ENCODE measurements at places on chromosomes 7 and 10.
A peak's percentile ranks its signal among the peaks of the same experiment; 100 is the strongest.

DNA sequence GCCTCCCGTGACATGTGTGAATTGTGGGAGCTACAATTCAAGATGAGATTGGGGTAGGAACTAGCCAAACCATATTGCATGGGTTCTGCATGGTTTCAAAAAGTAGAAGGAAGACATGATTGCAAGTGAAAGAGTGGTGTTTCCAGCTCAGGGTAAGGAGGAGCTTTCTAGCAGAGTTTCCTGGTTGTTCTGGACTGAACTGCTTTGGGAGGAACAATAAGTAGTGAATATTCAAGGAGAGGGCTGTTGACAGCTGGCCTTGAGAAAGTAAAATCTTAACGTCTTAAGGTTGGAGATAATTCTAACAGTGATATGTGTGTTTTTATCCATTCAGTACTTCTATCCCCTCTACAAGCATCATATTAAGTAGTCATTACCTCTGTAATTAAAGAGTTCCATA lies 62.2 kb upstream of the PRKG1 start:
- no peak for DNase-seq

- no peak for DNase-seq
These were observed 59.6 kb upstream of the FAM180A start for GRCh38 chr7:135808206-135808605.

- no peak for DNase-seq
These were observed 77.7 kb upstream of the FAM3C start for GRCh38 chr7:121473645-121474300.

DNA sequence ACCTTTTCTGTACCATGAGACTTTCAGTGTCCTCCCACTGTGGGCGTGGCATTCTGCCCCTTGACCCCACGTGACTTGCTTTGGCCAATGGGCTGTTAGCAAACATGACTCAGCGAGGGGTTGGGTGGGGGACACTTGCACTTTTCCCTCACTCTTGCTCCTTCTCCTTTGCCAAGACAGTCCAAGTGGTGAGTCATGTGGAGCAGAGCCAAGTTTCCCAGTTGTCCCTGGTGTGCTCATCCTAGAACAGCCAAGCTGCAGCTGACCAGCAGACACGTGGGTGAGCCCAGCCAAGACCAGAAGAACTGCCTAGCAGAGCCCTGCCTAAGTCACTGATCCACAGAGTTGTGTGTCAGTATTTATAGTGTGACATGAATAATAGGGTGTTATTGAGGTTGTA lies 82.8 kb upstream of the CPXM2 start:
- DNase-seq, result no peak

DNA sequence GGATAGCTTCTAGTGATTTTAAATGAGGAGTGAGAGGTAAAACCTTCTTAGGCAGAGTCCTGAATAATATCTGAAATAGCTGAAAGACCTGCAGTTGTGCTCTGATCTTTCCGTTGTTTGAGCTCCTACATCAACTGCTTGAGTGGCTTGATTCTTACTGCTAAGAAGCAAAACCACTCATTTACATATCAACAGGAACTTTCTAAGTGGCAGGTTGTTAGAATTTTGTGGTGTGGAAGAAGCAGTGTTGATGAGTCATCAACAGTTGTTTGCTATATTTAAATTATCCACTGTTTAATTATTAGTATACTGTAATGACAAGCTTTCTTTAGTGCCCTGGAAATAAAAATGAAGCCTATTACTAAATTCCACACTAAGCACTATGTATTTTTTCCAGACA lies 689.5 kb downstream of the DNAJB9 start:
- no peak for DNase-seq

- no peak for DNase-seq
These were observed 7.2 kb downstream of the TNPO3 start for GRCh38 chr7:129047761-129048160.

GRCh38 chr7:138949421-138950088 lies 31.6 kb downstream of the KIAA1549 start:
- no peak for DNase-seq

GRCh38 chr7:26307226-26307625 lies 15.6 kb downstream of the SNX10 start:
- no peak for DNase-seq

DNA sequence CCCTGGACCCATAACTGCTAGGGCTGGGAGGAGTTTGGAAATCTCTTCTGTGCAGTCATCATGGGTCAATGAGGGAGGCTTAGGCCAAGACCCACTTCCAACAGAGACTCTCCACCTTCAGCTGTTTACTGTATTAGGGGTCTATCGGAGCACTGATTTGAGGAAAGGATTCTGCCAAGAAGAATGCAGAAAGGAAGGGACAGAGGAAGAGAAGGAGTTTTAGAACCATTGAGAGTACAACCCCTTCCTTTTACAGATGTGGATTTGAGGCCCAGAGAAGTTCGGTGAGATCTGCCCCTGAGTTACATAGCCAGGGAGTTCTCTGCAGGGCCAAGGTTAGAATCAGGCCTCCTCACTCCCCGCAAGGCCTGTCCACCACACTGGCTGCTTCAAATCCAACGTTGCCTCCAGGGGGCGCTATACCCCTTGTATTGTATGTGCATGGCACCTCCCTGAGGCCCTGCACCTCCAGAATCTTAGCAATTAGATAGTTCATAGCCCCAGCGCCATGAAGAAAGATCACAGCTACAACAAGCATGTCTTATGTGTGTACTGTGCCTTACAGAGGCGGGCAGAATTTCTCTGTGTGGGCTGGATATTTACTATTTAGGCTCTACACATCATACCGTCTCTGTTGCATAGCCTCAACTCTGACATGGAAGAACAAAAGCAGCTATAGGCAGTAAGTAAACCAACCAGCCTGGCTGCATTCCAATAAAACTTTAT lies 246.8 kb downstream of the SKIDA1 start:
- DNase-seq, result no peak

- no peak for DNase-seq
These were observed 743 bp downstream of the RBM17 start for GRCh38 chr10:6089334-6090219.

- DNase-seq, result peak; percentile 32
These were observed at the start of gene ZNF800 for GRCh38 chr7:127392566-127393367. Gene ZNF800, minus strand, starts transcription at chr7:127392708. Its CDS starts 1,151 bp downstream, at chr7:127391557.

DNA sequence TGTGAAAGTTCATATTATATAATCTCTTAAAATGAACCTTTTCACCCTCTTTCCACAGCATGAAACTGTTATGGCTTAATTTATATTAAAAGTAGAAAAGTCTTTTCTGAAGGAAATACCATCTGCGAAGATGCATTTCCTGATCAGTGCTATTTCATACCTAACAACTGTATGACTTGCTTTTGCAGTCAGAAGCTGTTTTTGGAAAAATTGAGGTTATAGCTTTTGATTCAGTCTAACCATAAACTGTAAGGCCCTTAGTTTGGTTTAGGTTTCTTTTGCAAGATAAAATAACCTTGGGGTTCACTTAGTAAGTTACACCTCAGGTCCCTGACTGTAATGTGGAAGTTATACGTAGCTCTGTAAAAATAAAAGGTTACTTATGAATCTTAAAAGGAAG lies 22.7 kb upstream of the PARP12 start:
- DNase-seq, result no peak

GRCh38 chr7:158419238-158419785 lies 168.3 kb downstream of the PTPRN2 start:
- DNase-seq, result no peak
